ENCODE measurements at places on chromosomes 6 and 20.

DNA sequence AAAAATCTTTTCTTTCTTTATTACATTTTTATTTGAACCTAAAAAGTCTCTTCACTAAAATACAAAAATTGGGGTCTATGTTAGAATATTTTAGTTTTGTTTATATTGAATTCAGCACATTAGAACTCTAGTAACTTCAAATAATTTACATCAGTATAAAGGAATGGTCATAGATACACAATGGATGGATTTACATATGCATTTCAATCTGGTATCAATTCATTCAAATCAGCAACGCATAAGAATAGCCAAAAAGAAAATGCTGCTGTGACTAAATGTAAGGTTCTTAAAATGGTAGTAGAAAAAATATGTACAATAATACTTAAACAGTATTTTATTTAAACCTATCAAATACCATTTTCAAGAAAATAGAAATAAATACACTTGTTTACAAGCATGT lies 47.6 kb upstream of the MANEA start:
- DNase-seq: no peak

DNA sequence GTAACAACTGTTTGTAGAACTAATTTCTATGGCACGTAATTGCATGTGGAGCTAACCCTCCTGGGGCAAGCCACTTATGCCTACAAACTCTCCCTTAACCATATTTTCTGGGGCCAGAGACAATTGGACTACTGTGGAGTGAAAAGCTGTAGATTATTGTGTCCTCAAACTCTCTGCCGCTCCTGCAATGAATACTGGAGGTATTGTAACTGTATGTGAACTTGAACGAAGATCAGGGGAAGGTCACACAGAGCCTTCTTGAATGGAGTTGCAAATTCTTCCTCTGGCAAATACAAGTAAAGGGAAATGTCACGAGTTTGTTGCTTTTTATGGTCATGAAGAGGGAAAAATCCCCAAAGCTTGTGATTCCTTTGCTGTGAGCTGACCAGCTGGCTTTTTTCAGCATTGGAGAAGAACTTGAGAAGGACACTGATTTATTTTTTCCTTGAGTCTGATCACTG lies 18.2 kb downstream of the AKAP12 start:
- no peak for DNase-seq

DNA sequence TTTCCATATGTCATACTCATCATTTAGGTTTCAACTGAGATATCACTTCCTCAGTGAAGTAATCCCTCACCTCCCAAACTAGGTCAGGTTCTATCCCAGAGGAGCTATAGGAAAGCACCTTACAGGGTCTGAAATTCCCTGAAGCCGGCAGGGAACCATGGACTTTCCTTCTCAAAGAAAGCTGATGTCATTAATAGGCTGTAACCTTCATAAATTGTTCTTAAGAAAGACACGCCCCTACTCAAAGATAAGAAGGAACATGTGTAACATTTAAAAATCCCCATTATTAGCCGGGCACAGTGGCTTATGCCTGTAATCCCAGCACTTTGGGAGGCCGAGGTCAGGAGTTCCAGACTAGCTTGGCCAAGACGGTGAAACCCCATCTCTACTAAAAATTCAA lies 50.0 kb upstream of the RNGTT start:
- no peak for DNase-seq

DNA sequence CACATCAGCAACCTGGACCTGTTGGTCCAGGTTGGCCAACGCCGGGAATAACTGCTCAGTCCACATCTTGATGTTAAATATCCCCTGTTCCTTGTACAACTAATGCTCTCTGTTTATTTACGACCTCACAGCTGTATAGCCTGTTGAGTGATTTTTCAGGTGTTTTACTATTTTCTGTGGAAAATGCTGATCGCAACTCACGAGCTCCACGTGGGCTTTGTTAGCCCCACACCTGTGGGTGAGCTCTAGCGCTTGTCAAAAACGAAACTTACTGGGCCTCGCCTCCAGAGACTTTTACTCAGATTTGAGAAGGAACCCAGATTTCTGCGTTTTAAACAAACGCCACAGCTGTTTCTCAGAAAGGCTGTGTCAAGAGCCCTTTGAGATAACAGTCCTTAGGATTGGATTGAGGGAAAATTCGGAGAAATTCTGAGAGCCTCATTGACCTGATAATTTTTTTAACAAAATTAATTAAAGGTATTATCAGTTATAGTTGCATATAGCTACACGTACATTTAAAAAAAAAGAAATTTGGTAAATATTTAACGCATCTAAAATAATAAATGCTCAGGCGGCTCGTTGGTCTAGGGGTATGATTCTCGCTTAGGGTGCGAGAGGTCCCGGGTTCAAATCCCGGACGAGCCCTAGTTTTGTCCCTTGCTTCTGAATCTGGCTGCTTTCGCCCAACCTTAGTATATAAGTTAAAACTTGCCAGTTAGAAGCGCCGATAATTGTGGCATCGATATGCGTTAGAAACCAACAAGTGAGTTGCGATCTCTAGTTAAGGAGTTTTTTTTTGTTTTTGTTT lies 16.7 kb downstream of the HMGN4 start:
- peak; percentile 81 for DNase-seq

DNA sequence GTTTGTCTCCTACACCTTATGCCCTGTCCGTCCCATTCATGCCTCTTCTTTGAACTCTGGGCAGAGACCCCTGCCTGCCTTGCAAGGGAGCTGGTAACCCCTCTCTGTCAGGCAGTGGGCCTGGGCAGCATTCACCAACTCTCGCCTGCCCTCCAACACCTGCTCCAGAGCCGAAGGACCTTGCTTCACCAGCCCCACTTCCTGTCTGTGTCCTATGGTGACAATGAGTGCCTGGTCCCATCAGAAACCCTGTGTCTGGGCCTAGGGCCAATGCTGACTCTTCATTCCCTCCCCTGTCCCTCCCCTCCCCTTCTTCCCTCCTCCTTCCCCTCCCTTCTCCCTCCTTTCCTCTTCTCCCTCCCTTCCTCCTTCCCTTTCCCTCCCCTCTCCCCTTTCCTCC lies 22.8 kb upstream of the PCMTD2 start:
- no peak for DNase-seq

DNA sequence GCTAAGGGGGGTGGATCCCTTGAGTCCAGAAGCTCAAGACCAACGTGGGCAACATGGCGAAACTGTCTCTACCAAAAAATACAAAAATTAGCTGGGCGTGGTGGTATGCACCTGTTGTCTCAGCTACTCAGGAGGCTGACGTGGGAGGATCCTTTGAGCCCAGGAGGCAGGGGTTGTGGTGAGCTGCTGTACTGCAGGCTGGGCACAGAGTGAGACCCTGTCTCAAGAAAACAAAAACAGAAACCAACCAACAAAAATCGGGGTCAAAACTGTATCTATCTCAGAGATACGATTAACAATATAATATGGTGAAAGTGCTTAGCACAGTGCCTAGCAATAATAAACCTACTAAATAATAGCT lies 20.7 kb upstream of the BCAS1 start:
- DNase-seq: no peak

- no peak for DNase-seq
Measured at GRCh38 chr6:144588697-144589325, 303.7 kb downstream of the UTRN start.
